Activated CD8-positive, alpha-beta T cell treated with anti-CD3 and anti-CD28 coated beads for 36 hours (primary cell): ENCODE measurements at places on chromosomes 5 and 9. TPM values are rescaled to one million over a fixed set of nuclear protein-coding genes. Genes with fewer than 3 reads are reported as not detected.

DNA sequence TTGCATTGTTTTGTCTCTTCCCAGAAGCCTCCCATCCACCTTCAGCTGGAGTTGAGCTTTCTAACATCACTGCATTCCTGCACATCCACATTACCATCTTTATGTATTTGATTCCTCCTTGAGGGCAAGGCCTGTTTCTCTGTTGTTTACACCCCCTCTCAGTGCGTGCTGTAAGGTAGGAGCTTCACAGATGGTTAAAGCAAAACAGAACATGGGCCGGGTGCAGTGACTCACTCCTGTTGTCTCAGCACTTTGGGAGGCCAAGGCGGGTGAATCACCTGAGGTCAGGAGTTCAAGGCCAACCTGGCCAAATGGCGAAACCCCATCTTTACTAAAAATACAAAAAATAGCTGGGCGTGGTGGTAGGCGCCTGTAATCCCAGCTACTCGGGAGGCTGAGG lies 110.9 kb downstream of the KCNIP1 start:
- H3K27ac ChIP-seq, result no peak overlapping the region
- peaks cover 3% of the 10 kb centered on the region for H3K27me3 ChIP-seq
- peak; percentile 23 for DNase-seq
- no peaks in the 10 kb centered on the region for H3K4me1 ChIP-seq

DNA sequence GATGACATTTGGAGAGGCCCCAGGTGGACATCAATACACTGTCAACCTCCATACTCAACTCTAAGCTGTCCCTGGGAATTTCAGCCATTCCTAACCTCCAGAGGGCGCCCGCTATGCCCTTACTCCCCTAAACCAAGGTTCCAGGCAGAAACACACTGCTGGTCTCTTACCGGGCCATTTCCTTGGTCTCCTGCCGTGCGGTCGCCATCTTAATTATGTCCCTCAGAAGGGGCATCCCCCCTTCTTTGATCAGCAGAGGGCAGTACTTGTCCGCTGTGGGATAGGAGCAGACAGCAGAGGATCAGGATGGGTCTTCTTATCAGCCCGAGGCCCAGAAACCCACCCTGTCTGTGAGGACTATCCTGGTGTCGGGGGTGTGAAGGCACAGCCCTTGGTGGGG lies 9.3 kb upstream of the ZDHHC12 start:
- no peaks in the 10 kb centered on the region for H3K27me3 ChIP-seq
- H3K4me3 ChIP-seq, result no peak overlapping the region
- H3K4me1 ChIP-seq, result peaks cover 4% of the 10 kb centered on the region
- DNase-seq, result peak; percentile 38
- H3K27ac ChIP-seq, result no peak overlapping the region
- peaks cover 5% of the 10 kb centered on the region for H3K36me3 ChIP-seq

DNA sequence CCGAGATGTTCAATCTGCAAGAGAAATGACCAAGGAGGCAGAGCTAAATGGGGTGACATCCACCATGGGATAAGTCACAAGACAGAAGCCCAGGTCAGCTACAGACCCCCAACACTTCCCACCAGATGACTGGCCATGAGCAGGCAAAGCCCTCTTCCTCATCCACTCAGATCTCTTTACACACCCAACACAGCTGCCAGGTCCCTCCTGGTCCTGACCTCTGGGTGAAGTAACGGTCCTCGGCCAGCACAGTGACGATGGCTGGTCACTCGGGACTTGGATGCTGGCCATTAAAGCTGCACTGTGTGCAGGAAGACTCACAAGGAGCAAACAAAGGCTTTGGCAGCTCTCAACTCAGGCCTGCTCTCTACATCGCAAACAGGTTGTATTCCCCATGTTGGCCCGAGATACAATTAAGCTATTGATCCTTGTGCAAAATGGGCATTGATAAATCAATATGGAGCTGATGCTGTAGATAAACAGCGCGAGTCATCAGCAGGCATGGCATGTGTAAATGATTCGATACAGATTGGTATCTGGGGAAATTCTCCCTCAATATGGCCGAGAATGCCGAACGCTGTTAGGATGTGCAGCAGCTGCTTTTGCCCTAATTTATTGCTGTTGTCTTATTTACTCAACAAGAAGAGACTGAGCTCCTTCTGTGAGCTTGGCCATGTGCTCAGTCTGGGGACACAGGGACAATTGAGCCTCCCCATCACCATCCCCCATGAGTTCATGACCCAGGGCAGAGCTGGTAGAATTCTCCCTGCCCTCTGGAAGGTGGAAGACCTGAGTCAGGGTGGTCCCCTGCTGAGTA lies 98.7 kb downstream of the C5orf15 start:
- H3K4me3 ChIP-seq, result no peak overlapping the region
- DNase-seq, result no peak
- H3K4me1 ChIP-seq, result peaks cover 31% of the 10 kb centered on the region
- H3K36me3 ChIP-seq, result no peaks in the 10 kb centered on the region

GRCh38 chr9:106648799-106649198 lies 214.2 kb upstream of the ZNF462 start:
- no peaks in the 10 kb centered on the region for H3K4me1 ChIP-seq
- no peak for DNase-seq
- H3K27ac ChIP-seq, result no peak overlapping the region
- H3K4me3 ChIP-seq, result no peak overlapping the region
- no peaks in the 10 kb centered on the region for H3K27me3 ChIP-seq

Gene PLAC8L1
- total RNA-seq, result not detected

DNA sequence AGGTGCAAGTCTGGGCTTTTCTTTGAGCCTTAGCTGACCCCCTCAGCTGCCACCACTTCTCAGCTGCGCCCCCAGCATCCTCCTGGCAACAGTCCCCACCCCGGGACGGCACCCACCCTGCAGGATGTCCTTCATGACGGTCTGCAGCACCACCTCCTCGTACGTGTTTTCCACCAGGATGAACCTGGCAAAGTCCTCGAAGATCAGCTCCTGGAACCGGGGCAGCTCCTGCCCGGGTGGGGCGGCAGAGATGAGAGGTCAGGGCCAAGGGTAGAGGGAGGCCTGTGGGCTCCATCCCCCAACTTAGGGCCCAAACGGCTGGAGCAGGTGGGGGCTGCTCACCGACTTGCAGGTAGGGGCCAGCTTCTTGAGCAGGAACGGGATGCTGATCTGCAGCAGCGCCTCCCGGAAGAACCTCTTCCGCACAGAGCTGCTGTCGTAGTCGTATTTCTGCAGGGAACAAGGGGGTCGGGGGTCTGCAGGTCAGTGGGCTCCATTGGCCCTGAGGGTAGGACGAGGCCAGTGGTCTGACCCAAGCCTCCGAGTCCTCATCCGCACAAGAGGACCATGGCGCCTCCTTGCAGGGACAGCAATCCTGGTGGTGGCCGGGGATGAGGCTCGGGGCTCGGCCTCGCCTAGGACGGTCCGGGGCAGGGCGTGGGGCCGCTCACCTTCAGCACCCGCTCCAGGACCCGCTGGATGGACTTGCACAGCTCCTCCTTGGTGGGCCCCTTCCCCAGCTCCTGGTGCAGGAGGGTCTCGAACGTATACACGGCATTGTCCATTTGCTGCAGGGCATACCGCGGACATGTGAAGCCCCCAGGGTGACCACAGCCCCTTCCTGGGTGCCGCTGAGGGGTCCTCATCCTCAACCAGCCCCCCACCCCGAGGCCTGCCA lies 56.7 kb downstream of the LRSAM1 start:
- no peaks in the 10 kb centered on the region for H3K27me3 ChIP-seq
- no peak for DNase-seq
- no peaks in the 10 kb centered on the region for H3K36me3 ChIP-seq
- no peaks in the 10 kb centered on the region for H3K4me1 ChIP-seq

- no peak for DNase-seq
- no peaks in the 10 kb centered on the region for H3K27me3 ChIP-seq
- no peak overlapping the region for H3K27ac ChIP-seq
Observed at GRCh38 chr9:73114958-73115357, 36.7 kb upstream of the ANXA1 start.

GRCh38 chr5:989961-990530 lies 18.6 kb upstream of the NKD2 start:
- no peak for DNase-seq
- H3K4me1 ChIP-seq, result no peaks in the 10 kb centered on the region
- no peak overlapping the region for H3K27ac ChIP-seq
- H3K36me3 ChIP-seq, result no peaks in the 10 kb centered on the region
- no peak overlapping the region for H3K4me3 ChIP-seq

GRCh38 chr5:59436364-59437148 lies 457.0 kb downstream of the PDE4D start:
- DNase-seq, result no peak
- H3K4me1 ChIP-seq, result no peaks in the 10 kb centered on the region
- H3K27me3 ChIP-seq, result peaks cover 3% of the 10 kb centered on the region

Gene ZDHHC11
- total RNA-seq, result 6.0 TPM

Gene FRRS1L
- total RNA-seq, result not detected

GRCh38 chr5:90909940-90910339 lies 351.3 kb downstream of the ADGRV1 start:
- no peaks in the 10 kb centered on the region for H3K4me1 ChIP-seq
- no peak for DNase-seq
- H3K27ac ChIP-seq, result no peak overlapping the region
- H3K4me3 ChIP-seq, result no peak overlapping the region
- H3K36me3 ChIP-seq, result no peaks in the 10 kb centered on the region

GRCh38 chr5:162573758-162574157 lies 506.2 kb downstream of the GABRG2 start:
- no peak for DNase-seq
- H3K36me3 ChIP-seq, result no peaks in the 10 kb centered on the region
- H3K27ac ChIP-seq, result no peak overlapping the region
- H3K4me3 ChIP-seq, result no peak overlapping the region
- H3K27me3 ChIP-seq, result no peaks in the 10 kb centered on the region

Gene PTGR1
- 1.7 TPM for total RNA-seq

- H3K27me3 ChIP-seq, result no peaks in the 10 kb centered on the region
- no peak overlapping the region for H3K4me3 ChIP-seq
- no peaks in the 10 kb centered on the region for H3K36me3 ChIP-seq
- no peaks in the 10 kb centered on the region for H3K4me1 ChIP-seq
- no peak overlapping the region for H3K27ac ChIP-seq
Observed at GRCh38 chr5:156640691-156641241, 209.3 kb upstream of the PPP1R2B start.

- H3K27ac ChIP-seq, result no peak overlapping the region
- H3K36me3 ChIP-seq, result no peaks in the 10 kb centered on the region
- H3K4me3 ChIP-seq, result no peak overlapping the region
- H3K27me3 ChIP-seq, result no peaks in the 10 kb centered on the region
Observed at GRCh38 chr5:140220032-140220697, 45.2 kb downstream of the CYSTM1 start.

GRCh38 chr9:127761061-127761460 lies 17.4 kb downstream of the SH2D3C start:
- no peaks in the 10 kb centered on the region for H3K27me3 ChIP-seq
- H3K36me3 ChIP-seq, result peaks cover 21% of the 10 kb centered on the region
- H3K4me3 ChIP-seq, result no peak overlapping the region
- H3K4me1 ChIP-seq, result peaks cover 27% of the 10 kb centered on the region
- no peak overlapping the region for H3K27ac ChIP-seq
- DNase-seq, result no peak

DNA sequence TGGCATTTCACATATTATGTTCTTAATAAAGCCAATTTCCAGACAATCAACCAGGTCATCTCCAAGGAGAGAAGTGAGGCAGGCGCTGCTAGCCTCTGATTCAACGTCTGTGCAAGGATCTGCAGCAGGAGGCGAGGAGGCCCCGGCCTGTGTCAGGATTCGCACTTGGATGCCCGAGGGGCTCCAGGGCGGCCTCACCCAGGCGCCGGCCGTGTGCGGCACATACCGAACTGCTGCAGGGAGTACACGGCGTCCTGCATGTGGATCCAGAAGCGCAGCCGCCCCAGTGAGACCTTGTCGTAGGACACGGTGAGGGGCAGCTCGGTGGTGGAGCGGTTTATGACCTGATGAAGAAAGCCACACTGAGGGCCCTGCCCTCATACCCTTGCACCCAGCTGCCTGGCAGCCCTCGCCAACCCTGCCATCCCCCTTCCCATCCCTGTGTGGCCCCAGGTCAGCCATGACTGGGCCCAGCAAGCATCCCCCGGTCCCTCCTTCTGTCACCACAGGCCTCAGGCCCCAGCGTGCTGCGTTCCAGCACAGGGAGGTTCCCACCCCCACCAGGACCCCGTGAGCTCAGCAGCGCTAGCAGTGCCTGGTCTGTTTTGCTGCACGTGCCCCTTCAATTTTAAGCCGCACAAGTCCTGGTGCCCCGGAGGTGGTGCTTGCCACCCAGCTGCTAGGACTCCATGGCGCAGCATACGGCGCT lies 9.9 kb downstream of the CLPTM1L start:
- no peak for DNase-seq
- H3K4me1 ChIP-seq, result peaks cover 3% of the 10 kb centered on the region
- H3K4me3 ChIP-seq, result no peak overlapping the region
- no peaks in the 10 kb centered on the region for H3K27me3 ChIP-seq
- peaks cover 22% of the 10 kb centered on the region for H3K36me3 ChIP-seq
- no peak overlapping the region for H3K27ac ChIP-seq

DNA sequence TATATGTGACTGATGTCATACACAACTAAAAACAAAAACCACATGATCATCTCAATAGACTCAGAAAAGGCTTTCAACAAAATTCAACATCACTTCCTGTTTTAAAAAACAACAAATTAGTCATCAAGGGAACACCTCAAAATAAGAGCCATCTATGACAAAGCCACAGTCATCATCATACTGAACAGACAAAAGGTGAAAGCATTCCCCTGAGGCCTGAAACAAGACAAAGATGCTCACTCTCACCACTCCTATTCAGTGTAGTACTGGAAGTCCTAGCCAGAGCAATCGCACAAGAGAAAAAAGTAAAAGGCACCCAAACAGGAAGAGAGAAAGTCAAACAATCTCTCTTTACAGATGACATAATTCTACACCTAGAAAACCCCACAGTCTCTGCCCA lies 893.5 kb upstream of the EDIL3 start:
- H3K36me3 ChIP-seq, result no peaks in the 10 kb centered on the region
- H3K4me3 ChIP-seq, result no peak overlapping the region
- no peak overlapping the region for H3K27ac ChIP-seq
- no peaks in the 10 kb centered on the region for H3K4me1 ChIP-seq

- no peaks in the 10 kb centered on the region for H3K36me3 ChIP-seq
- no peak overlapping the region for H3K4me3 ChIP-seq
- no peak for DNase-seq
- H3K27ac ChIP-seq, result no peak overlapping the region
- peaks cover 7% of the 10 kb centered on the region for H3K27me3 ChIP-seq
- no peaks in the 10 kb centered on the region for H3K4me1 ChIP-seq
Observed at GRCh38 chr5:31364881-31365636, 166.8 kb downstream of the DROSHA start.
